ENCODE measurements at places on chromosomes 6 and 20.
A peak's percentile ranks its signal among the peaks of the same experiment; 100 is the strongest.

- DNase-seq, result no peak
Observed at GRCh38 chr6:38065734-38066305, 246.3 kb downstream of the ZFAND3 start.

GRCh38 chr6:116016846-116017545 lies 43.7 kb downstream of the FRK start:
- DNase-seq, result no peak

DNA sequence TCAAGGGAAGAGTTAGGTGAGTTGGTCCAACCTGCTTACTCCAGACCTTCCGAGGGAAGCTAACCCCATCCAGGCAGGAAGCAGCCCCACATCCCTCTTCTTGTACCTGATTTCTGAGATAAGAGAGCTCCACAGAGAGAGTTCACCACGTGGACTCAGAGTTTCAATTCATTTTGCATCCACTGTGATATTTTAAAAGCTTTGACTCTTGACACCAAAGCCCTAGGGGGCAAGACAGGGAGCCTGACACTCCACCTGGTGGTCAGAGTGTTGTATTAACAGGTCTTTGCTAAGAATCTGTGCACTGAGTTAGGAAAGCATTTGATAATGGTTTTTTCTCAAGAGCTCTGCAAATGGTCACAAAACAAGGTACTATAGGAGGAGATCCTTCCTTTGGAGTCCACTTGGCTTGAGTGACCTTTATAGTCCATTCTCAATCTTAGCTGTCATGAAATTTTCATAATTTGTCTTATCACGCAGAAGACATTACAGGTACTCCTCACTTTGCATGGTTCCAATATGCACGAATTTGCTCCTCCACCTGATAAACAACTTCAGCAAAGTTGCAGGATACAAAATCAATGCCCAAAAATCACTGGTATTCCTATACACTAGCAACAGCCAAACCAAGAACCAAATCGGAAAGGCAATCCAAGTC lies 56.2 kb upstream of the RIPOR2 start:
- peak; percentile 34 for DNase-seq

GRCh38 chr6:159654483-159655098 lies 38.5 kb downstream of the SOD2 start:
- no peak for DNase-seq

DNA sequence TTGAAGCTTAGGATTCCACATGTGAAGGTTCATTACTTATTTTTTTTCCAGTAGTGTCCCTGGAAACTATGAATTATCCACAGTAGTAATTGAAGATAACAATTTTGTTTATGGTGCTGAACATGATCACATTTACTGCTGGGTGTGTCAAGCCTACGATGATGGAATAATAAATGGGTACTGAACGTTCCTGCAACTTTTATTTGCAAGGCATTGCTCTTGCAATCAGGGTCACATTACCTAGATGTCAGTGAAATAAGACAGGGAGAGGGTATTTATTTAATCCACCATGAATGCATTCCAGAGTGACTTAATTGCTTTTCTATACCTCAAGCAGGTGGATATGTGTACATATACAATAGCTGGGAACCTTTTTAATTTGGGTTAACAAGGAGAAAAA lies 27.0 kb upstream of the MLIP start:
- no peak for DNase-seq

- no peak for DNase-seq
Observed at GRCh38 chr6:100906325-100906724, 25.2 kb upstream of the ASCC3 start.

DNA sequence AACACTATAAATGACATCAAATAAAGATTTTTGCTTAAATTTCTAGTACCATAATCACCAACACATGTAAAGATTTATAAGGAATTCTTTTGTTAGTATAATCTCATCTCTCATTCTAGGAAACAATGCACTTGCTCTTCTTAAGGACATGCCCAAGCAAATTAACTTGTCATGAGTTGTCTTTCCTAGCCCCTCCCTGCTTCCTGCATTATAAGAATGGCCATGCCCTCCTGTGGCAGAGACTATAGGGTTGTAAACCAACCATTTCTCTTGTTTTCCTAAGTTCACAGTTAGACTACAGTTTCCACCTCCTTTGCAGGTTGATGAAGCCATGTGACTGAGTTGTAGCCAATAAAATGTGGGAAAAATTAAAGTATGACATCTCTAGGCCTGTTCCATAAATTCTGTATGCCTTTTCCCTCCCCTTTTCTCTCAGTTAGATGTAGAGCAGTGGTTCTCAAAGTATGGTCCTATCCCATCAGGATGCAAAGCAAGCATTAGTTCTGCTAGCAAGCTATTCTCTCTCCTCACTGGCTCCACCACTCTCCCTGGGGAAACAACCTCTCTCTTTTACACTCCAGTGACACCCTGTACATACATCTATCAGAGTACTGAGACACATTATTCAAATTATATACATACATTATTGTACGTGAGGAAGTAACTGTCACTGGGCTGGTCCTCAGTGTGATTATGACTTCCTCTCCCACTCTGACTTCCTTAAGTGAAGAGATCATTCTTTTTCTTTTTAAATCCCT lies 295.0 kb downstream of the PKHD1 start:
- no peak for DNase-seq

GRCh38 chr6:100184473-100184872 lies 190.4 kb upstream of the MCHR2 start:
- DNase-seq, result no peak

- no peak for DNase-seq
Observed at GRCh38 chr6:151136141-151136755, 103.5 kb upstream of the AKAP12 start.

GRCh38 chr20:5687884-5688283 lies 62.3 kb upstream of the SHLD1 start:
- no peak for DNase-seq
